Left colon (tissue), 2 donors: ENCODE measurements at places on chromosomes 7 and 10.

DNA sequence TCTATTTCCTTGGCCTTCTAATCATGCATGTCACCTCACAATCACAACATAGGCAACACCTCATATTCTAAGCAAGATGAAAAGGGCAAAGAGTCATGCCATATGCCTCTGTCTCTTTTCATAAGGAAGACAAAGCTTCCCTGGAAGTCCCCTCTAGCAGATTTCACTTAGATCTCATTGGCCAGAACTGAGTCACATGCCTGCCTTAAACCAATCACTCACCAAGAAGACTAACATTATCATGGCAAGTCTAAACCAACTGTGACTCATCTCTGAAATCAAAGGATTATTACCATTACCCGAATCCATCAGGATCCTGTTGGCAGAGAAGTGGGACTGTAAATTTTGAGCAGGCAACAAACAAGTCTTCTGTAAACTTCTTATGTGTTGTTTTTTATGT, 27.8 kb downstream of the CAV1 start:
- no peak for DNase-seq

DNA sequence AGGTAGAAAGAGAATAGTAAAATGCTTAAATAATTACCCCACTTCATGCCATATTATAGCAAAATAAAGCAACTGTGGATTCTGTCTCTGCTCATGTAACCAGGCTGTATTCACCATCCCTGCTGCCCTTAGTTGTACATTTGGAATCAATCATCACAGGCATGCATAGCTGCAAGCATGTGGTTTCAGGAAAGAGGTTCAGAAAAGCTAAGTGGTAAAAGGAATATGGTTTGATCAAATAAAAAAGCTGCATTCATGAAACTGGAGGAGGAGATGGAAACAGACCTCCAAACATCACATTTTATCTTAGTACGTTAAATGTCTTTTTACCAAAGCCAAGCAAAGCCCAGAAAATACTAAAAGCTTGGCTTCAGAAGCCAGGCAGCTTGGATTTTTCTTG, 81.3 kb downstream of the ADAM22 start:
- no peak for DNase-seq

DNA sequence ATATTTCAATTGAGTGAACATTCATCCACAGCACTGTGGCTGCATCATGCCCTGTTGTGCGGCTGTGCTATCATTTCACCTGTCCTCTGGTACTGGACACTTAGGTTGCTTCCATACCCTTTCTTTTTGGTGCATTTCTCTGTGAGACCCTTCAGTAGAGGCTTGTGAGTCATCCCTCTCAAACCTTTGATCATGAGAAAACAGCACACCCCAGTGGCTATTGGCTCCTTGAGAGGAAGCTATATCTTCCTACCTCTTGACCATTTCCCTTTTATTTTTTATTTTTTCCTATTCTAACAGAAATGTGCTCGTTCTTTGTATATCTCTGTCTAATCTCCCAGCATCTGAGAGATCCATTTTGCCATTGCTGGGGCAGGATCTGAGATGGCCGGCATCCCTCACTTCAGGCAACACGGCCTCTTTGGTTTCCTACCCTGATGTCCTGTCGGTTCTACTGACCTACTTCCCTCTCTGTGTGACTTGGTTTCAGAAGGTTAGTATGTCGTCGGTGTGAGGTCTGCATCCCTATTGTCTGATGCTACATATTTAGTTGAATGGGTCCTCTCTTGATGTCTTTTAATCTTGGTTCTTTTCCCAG, 23.8 kb upstream of the PIK3AP1 start:
- no peak for DNase-seq

DNA sequence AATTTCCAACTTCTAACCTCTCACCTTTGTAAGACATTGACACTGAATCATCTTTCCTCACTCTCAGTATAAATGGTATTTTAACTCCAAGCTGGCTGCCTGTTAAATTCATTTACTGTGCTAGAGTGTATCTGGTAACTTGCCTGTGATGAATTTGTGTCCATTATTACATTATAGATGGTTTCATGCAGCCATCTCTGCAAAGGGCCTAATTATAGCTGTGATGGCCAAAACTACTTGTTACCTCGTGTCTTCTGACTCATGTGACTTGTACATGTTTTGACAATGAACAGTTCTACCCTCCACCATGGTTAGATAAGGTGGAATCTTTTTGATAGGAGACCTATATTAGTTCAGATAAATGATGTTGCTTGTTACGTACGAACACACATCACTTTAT, 392.0 kb downstream of the PAXIP1 start:
- no peak for DNase-seq

DNA sequence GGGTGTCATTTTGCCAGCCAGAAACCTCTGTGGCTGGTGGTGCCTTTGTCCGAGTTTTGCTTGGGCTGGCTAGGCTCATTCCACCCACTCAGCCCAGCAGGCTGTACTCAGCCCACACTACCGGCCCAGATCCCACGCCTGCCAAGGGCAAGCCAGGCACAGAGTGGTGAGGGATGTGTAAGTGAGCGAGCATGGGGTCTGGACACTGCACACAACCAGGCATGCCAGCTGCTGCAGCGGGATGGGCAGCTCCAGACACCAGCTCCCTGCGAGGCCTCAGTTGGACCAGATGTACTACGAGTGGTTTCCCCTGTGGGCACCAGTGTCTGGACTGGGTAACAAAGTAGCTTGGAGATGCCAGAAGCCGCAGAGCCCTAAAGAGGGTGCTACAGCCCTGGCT, 134.2 kb upstream of the C7orf33 start:
- DNase-seq: no peak

DNA sequence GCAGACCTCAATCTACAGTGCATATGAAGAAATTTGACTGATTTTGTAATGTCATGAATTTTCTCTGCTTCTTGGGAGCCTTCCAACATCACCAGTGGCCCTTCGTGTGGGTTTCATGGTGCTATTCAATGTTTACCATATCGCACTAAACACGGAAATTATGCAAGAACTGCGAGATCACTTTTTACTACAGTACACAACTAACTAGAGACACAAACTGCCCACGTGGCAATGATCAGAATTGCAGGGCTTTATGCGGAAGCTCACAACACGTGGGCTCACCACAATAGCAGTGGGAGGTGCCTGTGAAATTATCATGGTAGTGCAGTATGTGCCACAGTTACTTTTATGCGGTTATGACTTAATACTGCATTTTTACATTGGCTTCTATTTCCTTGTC, 449.7 kb upstream of the KLF6 start:
- DNase-seq: no peak

DNA sequence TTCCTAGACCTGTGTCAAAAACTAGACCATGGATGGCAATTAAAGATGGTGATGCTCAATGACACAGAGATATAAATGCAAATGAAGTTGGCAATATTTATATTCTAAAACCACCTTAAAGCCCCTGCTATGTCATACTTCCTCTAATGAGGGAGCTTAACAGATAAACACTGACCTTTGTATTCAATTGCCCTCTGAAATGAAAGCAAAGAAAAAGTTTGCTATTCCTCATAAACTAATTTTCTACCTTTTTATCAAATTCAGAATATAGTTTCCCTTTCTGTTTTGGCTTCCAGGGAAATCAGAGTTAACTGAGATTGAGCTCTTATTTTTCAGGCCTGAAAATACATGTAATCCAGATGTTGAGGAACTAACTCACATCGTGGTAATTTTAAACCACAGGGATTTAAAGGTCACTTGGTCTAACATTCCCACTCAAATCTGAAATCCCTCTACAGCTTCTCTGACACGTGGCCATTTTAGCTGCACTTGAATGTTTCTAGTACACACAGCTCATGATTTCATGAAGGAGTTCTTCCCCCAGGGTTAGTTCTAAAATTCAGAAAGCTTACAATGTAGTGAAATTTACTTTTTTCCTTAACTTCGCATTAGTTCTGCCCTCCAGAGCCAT, 37.9 kb upstream of the ABCB5 start:
- DNase-seq: no peak

GRCh38 chr7:132537456-132538145, 38.7 kb downstream of the PLXNA4 start:
- DNase-seq: no peak

GRCh38 chr10:130159192-130159794, 23.1 kb downstream of the GLRX3 start:
- DNase-seq: no peak

GRCh38 chr7:141361960-141362359, 189.2 kb upstream of the AGK start:
- DNase-seq: no peak
